HEK293T (cell line): ENCODE measurements at places on chromosomes 7 and 10.

DNA sequence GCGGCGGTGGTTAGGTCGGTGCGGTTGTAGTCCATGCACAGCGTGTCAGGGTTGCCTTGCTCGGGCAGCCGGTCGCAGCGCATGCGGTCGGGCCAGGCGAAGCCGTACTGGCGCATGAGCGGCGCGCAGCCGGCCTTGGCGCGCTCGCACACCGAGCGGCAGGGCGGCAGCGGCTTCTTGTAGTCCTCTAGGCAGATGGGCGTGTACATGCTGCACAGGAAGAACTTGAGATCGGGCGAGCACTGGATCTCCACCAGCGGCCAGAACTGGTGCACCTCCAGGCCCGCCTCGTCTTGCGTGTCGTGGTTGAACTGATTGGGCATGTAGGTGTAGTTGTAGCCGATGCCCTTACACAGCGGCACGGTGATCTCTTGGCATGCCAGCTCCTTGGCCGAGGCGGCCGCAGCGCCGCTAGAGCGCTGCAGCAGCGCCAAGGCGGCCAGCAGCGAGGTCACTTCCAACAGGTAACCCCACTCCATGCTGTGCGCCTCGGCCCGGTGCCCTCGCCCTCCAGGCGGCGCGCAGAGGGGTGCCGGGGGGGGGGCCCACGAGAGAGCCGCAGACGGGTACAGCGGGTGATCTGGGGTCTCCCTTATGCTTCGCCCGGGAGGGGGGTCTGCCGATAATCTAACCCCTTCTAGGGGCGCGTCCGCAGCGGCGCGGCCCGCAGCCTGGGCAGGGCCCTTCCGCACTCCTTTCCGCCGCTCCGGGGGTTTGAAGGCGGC lies 983 bp downstream of the FZD8 start:
- peak; percentile 26 for DNase-seq

- no peak for DNase-seq
These were observed 208.6 kb downstream of the ADAM12 start for GRCh38 chr10:126179637-126180036.

DNA sequence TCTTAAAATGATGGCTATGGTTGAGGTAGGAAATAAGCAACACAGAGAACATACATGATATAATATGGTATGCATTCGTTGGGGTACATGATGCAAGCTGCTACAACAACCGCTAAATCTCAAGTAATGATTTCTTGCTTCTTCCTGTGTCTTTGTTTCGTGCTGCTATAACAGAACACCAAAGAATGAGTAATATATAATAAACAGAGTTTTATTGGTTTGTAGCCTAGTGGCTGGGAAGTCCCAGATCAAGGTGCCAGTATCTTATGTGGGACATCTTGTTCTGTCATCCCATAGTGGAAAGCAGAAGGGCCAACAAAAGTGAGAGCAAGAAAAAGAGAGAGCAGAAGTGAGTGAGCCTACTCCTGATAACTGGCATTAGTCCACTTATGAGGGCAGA lies 689.7 kb downstream of the SUGCT start:
- no peak for DNase-seq

- DNase-seq, result no peak
These were observed 45.6 kb downstream of the SPDYE5 start for GRCh38 chr7:75537731-75538130.

GRCh38 chr7:28104811-28105210 lies 75.8 kb downstream of the JAZF1 start:
- DNase-seq, result no peak

GRCh38 chr7:121871188-121871587 lies 1.8 kb upstream of the PTPRZ1 start:
- DNase-seq, result no peak

DNA sequence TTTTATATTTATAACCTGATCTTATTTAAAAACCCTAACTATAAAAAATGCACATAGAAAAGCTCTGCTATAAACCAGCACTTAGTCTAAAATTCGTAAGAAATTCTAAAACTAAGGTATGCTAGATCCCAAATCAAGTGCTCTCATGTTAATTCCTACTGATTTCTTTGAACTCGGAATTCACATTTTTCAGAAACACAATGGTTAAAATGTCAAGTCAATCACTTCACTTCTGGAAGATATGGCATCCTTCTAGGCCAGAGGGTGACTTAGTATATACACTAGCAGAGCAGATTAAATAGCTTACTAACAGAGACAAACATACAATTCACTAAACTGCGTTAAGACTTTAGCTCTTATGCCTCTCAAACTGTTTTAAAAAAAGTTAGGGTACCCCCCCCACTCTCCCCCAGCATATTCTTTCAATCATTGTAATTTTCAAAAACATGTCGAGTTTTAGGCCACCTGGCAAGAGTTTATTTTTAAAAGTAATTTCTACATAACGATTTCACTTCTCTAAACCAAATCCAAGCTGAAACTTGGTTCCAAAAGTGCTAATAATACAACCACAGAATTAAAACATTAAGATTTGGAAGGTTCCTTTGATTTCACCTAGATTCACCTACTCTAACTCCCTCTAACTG lies 129.4 kb downstream of the NRBF2 start:
- no peak for DNase-seq

DNA sequence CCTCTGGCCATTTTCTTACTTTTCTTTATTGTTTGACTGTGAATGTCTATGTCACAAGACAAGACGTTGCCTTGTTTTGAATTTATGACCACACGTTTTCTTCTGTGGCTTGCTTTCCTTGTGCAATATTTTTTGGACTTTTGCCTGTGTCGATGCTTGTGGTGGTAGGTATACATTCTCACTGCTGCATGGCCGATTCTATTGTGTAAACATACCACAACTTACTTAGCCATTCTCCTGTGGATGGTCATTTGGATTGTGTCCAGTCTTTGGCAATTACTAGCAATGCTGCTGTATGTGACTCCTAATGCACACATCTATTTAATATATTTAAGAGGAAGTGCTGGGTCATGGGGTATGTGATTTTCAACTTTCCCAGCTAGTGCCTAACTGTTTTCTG lies 18.0 kb upstream of the DLG5 start:
- no peak for DNase-seq

GRCh38 chr7:7099584-7100014 lies 82.7 kb upstream of the C1GALT1 start:
- peak; percentile 31 for DNase-seq

GRCh38 chr10:16950656-16951601 lies 133.7 kb upstream of the RSU1 start:
- DNase-seq, result peak; percentile 39

DNA sequence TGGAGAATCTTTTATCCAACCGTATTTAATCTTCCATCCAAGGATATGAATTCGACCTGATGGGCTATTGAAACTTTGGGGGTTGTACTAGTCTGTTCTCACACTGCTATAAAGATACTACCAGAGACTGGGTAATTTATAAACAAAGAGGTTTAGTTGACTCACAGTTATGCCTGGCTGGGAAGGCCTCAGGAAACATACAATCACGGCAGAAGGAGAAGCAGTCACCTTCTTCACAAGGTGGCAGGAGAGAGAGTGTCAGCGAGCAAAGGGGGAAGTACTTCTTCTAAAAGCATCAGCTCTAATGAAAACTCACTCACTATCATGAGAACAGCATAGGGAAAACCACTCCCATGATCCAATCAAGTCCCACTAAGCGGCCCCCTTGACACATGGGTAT lies 43.8 kb downstream of the EPDR1 start:
- DNase-seq, result no peak

- DNase-seq, result no peak
These were observed 129.5 kb downstream of the FGFR2 start for GRCh38 chr10:121468726-121469125.

- no peak for DNase-seq
These were observed 32.7 kb upstream of the NPVF start for GRCh38 chr7:25260862-25261494.

GRCh38 chr7:139697056-139697455 lies 80.7 kb downstream of the HIPK2 start:
- no peak for DNase-seq

- DNase-seq, result no peak
These were observed 255.9 kb downstream of the USP6NL start for GRCh38 chr10:11355592-11355991.

- no peak for DNase-seq
These were observed 229.3 kb downstream of the GPR37 start for GRCh38 chr7:124536156-124536762.

- DNase-seq, result no peak
These were observed 26.4 kb upstream of the HSPA12A start for GRCh38 chr10:116768786-116769185.

DNA sequence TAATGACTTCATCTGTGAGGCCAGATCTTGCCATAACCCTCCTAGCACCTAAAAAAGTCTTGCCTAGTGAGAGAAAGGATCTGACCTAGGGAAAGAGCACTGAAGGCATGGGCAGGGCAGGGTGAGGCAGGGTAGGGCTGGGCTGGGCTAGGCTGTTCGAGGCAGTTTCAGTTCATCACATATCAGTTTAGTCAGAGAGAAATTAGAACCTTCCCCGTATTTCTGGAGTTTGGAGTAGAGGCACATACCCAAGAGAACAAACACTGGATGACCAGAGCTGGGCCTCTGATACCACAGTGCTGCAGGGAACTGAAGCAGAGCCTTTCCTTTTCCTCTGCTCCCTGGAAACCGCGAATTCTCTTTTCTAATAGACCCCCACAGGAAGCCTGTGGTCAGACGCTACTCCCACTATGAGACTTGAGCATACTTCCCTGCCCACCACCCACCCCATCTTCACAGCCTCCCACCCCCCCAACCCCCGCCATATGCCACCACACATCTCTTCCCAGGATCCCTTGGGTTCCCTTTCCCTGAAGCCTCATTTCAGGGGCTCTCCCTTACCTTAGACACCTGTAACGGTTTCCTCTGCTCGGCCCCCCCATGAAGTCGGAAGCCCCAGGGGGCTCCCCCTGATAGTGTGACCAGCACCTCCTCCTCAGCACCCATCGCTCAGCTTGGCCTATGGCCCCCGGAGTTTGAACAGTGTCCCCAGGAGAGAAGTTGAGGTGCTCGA lies 406 bp downstream of the SYNPO2L start:
- DNase-seq, result no peak

DNA sequence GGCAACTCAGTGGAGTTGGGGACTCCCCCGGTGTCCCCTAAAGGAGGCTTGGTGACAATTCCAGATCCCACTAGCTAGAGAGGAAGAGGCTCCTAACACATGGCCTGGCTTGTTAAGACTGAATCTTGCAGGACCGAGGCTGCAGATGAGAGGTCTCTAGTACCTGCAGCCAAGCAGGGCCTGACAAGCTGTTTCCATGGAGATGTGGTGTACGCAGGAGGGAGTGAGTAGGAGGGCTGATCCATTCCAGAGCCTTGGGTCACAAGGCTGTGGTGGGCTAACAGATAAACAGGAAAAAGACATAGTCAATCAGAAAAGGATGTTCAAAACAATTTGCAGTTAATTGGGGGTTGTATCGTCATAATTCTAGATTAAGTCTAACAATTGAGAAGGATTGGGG lies 77.3 kb upstream of the MKLN1 start:
- no peak for DNase-seq

DNA sequence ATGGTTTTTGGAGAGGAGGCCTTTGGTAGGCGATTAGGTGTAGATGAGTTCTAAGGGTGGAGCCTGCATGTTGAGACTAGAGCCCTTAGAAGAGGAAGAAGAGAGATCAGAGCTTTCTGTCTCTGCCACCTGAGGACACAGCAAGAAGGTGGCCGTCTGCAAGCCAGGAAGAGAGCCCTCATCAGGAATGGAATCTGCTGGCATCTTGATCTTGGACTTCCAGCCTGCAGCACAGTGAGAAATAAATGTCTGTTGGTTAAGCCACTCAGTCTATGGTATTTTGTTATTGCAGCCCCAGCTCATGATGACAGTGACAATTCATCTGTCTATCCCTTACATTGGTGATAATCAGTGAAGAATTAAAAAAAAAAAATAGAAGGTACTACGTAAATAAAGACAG lies 335.2 kb downstream of the PRPF18 start:
- no peak for DNase-seq

DNA sequence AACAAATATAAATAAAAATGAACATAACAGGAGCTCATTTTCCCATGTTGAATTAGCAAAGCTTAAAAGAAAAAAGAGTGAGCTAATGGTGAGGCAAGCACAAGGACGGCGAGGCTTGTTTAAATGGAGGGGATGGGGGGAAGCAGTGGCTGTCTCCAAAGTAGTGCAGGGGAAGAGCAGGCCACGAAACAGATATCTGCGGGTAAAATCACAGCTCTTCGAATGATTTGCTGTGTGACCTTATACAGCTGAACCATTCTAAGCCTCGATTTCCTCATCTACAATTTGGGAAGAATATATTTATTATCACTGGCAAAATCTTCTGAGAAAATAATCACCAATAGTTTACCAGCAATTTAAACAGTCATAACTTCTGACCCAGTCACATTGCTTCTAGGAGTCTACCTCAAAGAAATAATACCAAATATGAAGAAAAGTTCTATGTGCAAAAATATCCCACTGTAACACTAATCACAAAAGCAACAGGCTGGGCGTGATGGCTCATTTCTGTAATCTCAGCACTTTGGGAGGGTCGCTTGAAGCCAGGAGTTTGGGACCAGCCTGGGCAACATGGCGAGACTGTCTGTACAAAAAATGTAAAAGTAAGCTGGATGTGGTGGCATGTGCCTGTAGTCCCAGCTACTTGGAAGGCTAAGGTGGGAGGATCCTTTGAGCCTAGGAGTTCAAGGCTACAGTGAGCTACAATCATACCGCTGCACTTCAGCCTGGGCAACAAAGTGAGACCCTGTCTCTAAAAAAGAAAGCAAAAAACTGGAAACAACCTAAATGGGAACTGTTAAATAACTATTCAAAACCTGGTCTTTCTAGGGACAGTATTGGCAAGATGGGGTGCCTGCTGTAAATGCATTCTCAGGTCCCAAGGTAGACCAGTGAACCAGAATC lies 63.1 kb upstream of the ASAH2 start:
- no peak for DNase-seq

GRCh38 chr7:83161186-83161585 lies 1.5 kb downstream of the PCLO start:
- no peak for DNase-seq

GRCh38 chr10:3195286-3195685 lies 22.7 kb upstream of the PITRM1 start:
- no peak for DNase-seq

- no peak for DNase-seq
These were observed 1.1 kb downstream of the RALA start for GRCh38 chr7:39624442-39624807.

- DNase-seq, result no peak
These were observed 26.9 kb downstream of the SPOCK2 start for GRCh38 chr10:72061491-72061890.

DNA sequence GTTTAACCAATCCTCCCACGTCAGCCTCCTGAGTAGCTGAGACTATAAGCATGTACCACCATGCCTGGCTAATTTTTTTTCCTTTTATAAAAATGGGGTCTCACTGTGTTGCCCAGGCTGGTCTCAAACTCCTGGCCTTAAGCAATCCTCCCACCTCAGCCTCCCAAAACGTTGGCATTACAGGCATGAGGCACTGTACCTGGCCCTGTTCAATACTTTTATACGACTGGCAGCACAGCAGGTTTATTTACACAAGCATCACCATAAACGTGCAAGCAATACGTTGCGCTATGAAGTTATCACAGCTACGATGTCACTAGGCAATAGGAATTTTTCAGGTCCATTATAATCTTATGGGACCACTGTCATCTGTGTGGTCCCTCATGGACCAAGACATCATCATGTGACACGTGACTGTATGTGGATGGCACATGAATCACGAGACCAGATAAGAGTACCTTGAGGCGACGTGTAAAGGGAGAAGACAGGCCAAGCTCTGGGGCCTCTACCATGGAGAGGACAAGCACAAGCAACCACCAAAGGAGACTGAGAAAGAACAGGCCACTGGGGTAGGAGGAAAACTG lies 34.5 kb upstream of the SLC18A3 start:
- DNase-seq, result no peak
